Stimulated activated CD4-positive, alpha-beta T cell treated with anti-CD3 and anti-CD28 coated beads, TNF-alpha, amount 100 ng/mL, for 1 hour (primary cell): ENCODE measurements at places on chromosomes 4 and X.
A peak's percentile ranks its signal among the peaks of the same experiment; 100 is the strongest.

GRCh38 chr4:76011018-76011670, 3.8 kb upstream of the CXCL9 start:
- no peak for DNase-seq

- DNase-seq: no peak
Observed at GRCh38 chrX:137352101-137352660, 213.7 kb upstream of the ZIC3 start.

DNA sequence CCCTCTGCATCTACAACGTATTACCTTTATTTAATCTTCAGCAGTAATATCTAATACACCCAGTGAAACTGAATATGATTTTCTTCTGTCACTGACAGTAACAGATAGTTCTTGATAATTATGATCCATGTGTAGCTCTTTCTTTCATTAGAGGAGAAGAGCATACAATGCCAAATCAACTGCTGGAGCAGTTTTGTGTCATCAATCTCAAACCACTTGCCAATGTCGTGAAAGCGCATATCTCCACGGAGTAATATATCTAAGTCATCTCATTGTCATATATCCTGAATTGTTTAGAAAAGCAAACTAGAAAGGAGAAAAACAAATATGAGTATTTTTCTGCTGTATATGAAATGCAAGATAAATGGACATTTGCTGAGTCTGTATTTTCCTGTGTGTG, 47.9 kb downstream of the DCAF8L1 start:
- no peak for DNase-seq

- DNase-seq: no peak
Observed at GRCh38 chr4:98068495-98068894, 74.8 kb downstream of the STPG2 start.

GRCh38 chr4:113355550-113356371, 306.3 kb downstream of the ANK2 start:
- peak; percentile 22 for DNase-seq

DNA sequence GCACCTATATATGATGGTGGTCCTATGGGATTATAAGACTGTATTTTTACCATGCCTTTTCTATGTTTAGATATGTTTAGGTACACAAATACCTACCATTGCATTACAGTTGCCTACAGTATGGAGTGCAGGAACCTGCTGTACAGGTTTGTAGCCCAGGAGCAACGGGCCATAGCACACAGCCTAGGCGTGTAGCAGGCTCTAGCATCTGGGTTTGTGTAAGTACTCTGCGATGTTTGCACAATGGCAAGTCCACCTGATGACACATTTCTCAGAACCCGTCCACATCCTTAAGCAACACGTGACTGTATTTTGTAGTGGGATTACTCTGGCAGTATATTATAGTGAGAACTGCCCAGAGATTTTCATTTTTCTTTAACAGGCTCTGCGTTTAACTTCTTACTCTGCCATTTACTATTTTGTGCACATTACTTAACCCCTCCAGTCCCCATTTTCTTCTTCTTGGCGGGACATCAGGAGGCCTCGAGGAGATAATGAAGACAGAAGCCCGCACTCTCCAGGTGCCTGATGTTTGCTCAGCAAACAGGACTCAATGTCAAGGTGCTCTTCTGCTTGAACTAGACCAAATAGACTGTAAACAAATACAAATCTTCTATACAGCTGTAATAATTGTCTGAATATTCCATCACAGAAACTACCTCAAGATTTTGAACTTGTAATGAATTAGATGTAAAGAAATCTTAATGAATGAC, 102.0 kb upstream of the PDLIM3 start:
- no peak for DNase-seq

DNA sequence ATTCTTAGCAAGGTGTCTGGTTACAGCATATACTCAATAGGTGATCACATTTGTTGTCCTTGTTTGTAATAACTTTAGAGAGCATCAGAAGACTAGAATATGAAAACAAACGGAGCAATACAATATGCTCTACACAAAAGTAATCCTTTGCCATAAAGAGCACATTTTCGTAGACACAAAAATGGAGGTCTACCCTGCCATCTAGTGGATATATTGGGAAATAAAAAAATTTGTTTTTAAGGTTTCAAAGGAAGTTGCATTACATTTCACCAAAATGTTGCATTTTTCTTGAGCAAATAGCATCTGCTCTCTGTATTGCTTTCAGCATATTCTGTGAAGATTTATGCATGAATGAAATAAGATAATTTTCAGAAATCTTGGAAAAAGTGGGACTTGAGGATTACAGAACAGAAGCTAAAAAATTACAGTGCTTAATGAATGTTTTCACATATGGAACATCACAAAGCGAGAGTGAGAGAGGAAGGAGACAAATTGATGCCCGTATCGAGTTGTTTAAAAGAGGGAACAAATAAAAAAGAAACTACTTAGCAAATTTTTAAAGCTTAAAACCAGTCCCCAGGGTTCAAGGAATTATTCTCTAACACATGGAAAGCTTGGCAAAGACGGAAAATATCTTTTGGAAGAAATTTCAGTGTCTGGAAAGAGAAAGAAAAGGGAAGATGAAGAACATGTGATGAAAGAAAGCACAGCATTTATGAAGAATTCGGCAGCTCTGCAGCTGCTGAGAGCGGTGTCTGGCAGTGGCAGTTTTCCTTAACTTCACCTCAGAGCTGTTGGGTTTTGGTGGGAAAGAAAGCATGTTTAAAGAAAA, 390.1 kb downstream of the ANKRD50 start:
- DNase-seq: no peak

DNA sequence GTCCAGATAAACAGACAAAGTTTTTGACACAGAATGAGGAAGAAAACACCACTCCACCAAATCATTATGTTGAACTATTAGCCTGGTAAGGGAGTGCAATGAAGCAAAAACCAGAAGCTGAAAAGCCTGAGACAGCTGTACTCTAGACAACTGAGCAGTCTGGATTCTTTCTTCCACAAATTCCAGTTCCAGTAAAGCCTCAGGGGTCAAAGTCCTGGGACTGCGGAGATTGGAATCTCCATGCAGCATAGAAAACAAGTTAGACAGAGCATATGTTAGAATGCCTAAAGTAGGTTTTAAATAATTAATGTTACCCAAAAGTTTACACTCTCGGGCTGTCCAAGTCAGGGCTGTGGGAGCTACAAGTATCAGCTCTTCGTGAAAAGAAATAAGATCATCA, 263.2 kb downstream of the TECRL start:
- DNase-seq: no peak

DNA sequence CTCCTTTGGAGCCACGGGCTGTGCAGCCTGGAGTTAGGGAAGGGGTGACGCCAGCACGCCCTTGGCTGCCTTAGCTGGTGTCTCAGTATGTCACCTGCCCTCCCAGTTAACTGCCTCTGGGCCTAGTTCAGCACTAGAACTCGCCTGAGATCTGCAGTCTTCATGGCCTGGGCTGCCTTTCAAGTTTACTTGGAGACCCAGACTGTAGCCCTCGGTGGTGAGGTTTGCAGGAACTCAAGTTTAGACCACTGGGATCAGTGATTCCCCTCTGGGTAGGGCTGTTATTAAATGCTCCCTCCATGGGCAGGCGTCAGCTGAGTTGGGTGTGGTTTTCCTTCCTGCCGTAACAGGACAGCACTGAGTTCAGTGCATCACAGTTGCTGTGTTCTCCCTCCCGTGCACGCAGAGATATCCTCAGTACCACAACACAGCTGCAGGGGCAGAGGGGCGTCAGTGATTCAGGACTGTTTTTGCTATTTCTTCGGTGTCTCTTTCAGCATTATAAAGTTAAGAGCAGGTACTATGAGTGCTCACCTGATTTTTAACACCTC, 30.5 kb downstream of the PLAC8 start:
- no peak for DNase-seq

DNA sequence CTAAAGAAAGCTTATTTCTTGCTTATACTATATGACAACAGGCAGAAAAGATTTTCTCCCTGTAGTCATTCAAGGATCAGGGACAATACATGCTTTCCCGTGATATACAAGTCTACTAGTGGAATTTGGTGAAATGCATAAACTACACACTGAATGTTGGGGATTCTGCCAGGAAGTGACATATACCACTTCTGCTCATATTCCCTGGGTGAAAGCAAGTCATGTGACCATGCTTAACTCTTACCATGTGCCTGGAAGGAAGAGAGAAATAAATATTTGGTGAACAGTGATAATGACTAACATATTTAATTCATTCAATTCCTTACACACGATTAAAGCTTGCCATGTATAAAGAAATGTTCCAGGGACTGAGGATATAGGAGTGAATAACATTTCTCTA, 534.6 kb downstream of the PPARGC1A start:
- DNase-seq: no peak

DNA sequence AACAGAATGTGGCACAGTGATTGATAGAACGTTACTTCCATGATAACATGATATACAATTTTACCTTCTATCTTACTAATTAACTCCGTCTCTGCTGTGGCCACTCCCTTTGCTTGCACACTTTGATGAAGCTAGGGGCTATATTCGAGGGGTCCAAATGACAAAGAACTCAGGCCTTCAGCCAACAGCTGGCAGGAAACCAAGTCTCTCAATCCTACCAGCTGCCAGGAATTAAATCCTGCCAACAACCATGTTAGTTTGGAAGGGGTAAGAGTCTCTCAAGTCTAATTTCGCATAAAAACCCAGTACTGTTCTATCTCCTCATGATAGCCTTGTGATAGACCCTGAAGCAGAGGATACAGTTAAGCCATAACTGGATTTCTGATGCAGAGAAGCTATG, 1122.9 kb upstream of the PCDH10 start:
- DNase-seq: no peak

DNA sequence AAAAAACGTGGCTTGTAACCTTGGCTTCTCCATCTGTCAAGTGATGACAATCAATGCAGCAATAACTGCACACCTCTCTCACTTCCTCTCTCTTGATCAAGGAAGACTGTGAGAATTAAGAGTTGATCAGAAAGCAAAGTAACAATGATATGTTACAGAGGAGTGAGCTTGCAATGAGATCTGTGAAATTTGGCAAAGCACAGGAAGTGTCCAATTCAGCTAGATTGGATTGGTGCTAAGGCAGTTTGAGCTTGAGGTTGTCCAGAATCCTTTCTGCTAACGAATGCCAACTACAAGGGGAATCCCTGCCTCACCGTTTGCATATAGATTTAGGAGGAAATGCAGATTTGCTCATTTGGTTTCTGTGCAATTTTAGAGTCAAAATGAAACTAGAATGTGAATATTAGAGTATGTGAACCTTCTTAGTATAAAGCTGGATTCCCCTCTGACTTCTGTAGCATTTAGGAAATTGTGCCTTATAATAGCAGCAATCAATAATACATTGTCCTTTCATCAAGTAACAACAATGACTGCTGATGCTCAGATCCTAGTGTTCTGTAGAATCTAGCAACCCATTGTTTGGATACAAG, 346.4 kb downstream of the PTTG2 start:
- DNase-seq: no peak
